NCI-H510A (cell line): ENCODE measurements at places on chromosomes 3 and 15.

DNA sequence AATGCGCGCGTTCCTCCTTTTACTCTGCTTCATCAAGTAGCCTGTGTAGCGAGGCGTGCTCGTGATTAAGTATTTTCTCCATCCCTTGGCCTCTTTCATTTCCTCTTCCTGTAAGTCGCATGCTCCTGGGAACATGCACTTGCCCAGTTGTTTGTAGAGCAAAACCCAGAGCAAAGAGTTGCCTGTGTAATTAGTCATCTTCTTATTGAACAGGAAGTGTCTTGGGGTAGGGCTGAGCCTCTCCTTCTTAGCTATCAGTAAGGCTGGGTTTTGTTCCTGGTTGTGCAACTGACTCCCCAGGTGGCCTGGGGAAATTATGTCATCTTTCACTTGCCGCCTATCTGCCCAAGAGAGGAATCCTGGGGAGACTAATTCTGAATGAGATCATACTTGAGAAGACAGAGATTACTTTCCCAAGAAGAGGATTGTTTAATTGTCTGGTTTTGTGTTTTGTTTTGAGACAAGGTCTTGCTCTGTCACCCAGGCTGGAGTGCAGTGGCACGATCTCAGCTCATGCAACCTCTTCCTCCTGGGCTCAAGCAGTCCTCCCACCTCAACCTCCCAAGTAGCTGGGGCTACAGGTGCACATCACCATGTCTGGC is 14.9 kb downstream of the LIPH start:
- no peak for DNase-seq

- no peak for DNase-seq
Observed at GRCh38 chr15:49918121-49918520, 200.9 kb downstream of the ATP8B4 start.

- no peak for DNase-seq
Observed at GRCh38 chr15:51075826-51076523, 18.7 kb downstream of the TNFAIP8L3 start.

DNA sequence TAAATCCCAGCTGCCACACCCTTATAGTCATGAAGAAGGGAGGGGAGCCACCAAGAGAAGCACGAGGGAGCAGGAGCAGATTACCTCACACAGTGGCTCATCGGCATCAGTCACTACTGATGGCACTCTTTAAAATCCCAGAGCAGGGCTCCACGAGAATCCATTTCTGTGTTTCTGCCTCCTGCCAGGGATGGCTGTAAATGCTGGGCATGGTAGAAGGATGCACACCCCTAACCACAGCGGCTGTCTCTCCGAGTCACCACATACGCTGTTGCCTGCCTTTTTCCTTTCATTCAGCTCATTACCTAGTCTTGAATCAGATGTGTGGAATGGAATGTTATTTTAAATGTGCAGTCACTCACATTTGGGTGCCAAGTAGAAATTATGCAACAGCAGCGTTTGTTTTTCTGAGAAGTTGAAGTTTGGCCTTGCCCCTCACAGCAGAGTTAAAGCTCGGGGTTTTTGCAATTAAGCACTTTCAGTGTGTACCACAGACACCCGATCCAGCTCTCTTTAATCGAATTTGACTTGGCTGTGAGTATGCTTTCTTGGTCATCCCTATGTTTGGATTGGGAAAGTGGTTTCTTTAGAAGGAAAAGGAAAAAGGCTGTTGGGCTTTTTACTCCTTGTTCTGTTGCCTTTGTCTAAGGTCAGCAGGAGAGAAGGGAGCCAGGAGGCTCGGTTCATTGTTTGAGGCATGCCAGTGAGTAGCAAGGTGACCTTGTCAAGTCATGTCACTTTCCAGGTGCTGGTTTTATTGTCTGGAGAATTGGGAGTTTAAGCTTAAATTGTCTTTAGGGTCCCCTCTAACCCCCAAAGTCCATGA is 284.2 kb upstream of the TPM1 start:
- DNase-seq, result no peak

DNA sequence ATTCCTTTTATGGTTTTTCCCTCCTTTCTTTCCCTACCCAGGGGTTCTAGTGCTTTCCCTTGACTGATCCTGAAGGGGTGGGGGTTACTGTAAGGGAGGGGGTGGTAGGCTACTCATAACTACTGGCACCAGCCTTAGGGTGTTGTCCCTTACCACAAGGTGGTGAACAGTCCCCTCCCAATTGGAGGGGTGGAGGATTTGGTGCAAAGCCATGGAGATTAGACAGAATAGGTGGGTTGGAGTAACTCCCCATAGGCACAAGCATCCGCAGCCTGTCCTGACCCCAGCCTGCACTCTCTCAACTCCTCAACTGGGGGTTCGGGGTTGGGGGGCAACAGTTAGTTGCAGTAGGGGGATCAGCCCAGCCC is 2.6 kb upstream of the HYAL2 start:
- DNase-seq, result no peak

DNA sequence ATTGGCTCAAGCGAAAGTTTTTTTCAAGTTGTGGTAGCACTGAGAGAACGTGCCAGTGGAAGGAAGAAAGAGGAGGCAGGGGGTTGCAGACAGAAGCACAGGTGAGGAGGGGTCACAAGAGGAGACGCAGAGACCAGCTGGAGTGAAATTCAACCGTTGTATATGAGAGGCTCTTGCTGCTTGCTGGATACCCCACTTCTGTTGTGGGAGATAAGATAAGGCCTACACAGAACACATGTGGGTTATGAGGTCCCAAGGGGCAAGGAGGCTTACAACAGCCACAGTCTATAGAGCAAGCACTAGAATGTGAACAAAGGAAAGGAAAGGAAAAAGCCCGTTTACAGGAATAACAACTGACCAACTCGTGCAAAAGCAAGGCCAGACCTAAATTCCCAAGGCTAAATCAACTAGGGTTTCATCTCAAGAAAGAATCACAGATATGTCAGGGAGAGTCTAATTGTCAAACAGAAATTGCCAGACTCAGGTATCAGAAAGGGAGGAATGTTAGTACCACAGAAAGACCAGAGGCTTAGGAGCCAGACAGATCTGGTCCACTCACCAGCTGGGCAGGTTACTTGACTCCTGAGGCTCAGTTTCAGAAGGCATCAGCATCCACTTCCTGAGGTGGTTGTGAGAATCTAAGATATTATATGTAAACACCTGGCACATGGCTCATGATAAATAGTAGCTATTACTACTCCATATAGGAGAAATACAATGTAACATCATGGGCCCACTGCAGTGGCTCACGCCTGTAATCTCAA is 60.9 kb downstream of the MSL2 start:
- no peak for DNase-seq

- DNase-seq, result no peak
Observed at GRCh38 chr15:100863796-100864267, 15.8 kb upstream of the ALDH1A3 start.

- DNase-seq, result no peak
Observed at GRCh38 chr15:22966321-22967083, 13.7 kb downstream of the CYFIP1 start.

DNA sequence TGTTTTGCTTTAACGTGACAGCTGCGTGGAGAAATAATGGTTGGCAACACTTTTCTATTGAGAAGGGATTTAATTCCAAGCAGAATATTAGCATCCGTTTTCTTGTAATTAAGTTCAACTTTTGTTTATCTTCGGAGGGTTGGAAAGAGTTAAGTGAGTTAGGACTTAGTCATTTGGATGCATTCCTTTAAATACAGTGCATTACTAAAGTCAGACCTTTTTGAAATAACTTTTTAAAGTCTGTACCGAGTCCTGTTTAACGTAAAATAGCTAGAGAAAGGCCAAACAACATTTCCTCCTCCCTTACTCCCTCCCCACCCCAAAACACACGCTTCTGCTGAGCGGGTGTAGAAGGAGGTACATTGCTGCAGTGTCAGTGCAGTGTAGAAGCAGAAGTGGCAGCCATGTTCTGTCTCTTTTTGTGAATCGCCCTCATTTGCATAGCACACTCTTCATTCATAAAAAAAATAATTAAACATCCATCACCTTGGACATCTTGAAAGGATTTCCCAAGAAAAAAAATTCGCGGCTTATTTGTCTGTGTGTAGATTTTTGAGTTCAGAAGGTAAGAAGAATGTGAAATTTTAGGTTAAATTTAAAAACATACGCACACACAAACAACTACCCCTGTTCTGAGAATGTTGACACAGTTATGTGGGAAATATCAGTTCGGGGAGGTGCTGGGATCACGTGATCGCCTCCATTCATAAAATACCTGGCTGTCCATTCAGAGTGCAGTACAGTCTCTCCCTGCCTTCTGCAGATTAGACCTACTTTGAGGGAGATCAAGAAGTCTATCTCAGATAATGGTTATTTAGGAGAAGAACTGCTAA is 1.6 kb downstream of the SPRED1 start:
- DNase-seq, result peak; percentile 6

GRCh38 chr3:180457225-180457624 is 144.7 kb upstream of the TTC14 start:
- DNase-seq, result no peak

DNA sequence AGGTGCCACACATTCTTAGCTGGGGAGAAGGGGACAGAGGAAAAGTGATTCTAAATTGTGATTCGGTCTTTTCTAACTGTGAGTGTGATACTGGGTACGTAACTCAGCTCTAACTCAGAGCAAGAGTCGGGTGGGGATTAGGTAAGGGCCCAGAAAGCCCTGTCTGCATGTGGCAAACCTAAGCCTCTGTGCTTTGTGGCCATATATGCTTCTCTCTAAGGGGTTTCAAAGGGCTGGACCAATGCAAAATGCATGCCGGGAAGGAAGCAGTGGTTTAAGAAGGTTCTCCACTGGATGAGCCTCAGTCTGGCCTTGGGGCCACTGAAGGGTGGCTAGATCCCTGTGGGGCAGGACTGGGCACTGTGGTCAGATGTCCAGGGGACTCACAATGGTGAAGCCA is 275.8 kb downstream of the PLCL2 start:
- DNase-seq, result no peak

GRCh38 chr3:122560680-122561079 is 3.4 kb downstream of the PARP9 start:
- DNase-seq, result no peak

GRCh38 chr15:77582763-77583162 is 49.9 kb downstream of the LINGO1 start:
- no peak for DNase-seq

DNA sequence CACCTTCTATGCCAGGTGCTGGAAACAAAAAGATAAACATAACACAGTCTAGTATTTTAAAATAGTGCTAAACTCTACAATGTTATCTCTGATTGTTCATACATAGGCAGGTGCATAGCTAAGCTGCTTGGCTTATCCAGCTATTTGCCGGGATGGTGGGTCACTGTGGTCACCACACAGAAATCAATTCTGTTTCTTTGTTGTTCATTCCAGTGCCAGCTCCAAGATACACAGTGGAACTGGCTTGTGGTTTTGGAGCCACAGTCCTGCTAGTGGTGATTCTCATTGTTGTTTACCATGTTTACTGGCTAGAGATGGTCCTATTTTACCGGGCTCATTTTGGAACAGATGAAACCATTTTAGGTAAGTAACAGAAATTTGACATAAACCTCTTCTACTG is 130.2 kb downstream of the IL1RAP start:
- DNase-seq, result no peak

- no peak for DNase-seq
Observed at GRCh38 chr15:99343208-99343607, 91.9 kb downstream of the LRRC28 start.

GRCh38 chr3:54294214-54294613 is 171.9 kb downstream of the CACNA2D3 start:
- no peak for DNase-seq
